ENCODE measurements at places on chromosomes 6 and 20. TPM values are rescaled to one million over a fixed set of nuclear protein-coding genes. Genes with fewer than 3 reads are reported as not detected.

DNA sequence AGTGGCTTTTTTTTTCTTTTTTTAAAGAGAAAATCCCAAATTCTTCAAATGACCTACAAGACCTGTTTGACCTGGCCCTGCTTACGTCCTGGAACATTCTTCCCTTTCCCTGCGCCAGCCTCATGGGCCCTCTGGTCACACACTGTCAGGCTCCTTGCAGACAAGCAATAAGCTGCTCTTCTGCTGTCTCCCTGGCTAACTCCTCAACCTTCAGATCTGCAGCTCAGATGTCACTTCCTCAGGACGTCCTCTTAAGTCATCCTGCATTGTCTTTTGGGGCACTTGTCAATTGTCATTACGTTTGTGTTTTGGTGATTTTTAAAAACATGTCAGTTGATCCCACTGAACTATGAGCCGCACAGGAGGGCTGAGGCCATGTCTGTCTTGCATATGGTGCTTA is 28.9 kb upstream of the SLC35D3 start:
- peak; percentile 4 for DNase-seq

GRCh38 chr6:161561908-161562307 is 288.0 kb upstream of the AGPAT4 start:
- no peak for DNase-seq

GRCh38 chr6:148997865-148998264 is 251.0 kb downstream of the UST start:
- DNase-seq = no peak

DNA sequence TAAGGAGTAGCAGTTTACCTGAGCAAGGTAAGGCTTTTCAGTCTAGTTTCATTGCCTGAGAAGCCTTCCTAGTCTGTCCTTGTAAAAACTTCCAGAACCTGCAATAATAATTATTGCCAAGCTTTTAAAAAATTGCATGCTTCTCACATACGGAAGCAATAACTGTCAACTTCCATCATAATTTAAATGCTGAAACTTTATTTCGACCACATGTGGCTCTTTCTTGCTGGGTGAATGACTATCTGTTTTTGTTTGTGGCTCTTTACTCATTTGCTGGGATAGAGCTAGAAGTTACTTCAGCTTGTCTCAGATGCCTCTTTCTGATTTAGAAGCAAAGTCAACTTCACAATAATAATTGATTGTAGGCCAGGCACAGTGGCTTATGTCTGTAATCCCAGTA is 95.9 kb upstream of the COL21A1 start:
- no peak for DNase-seq

DNA sequence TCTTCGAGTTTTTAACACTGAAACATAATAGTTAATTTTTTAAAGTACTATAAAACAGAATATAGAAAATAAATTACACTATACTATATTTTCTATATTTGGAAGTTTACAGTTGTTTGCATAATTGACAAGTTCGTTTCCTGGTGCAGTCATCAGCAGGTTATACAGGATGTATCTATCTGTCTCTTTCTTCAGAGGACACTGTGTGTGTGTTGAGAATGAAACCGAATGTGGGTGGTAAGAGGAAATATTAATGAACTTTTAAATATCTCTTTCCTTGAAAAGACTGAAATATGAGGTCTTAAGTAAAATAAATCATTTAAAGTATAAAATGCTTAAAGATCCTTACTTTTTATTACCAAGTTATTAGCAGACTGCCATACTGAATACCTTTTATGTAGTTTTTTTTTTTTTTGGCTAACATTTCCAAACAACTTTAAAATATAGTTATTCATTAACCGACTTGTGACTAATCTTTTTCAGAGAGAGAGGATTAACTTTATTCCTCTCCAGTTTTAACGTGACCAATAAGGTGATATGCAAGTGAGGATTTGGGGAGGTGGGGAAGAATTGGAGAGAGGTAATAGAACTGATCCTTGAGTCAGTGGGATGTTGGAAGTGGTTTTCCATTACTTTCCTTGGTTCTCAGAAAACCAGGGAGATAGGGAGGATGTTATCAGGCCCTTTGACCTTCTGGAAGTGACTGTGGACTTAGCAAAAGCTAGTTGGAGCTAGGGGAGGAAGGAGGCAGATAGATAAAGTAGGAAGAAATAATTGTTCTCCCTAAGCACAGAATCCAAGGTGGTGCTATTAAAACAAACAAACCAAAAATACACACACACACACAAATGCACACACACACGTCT is 380.0 kb upstream of the FLRT3 start:
- DNase-seq = no peak

- DNase-seq = no peak
Observed at GRCh38 chr6:25277386-25277785, 1.8 kb upstream of the CARMIL1 start.

Gene IBTK
- total RNA-seq = 18.0 TPM

Gene ZKSCAN3
- 5.7 TPM for total RNA-seq

Gene POLH
- total RNA-seq = 27.6 TPM

Gene FOXS1
- total RNA-seq = 0.82 TPM
